T-helper 1 cell (primary cell): ENCODE measurements at places on chromosomes 1 and 21.

DNA sequence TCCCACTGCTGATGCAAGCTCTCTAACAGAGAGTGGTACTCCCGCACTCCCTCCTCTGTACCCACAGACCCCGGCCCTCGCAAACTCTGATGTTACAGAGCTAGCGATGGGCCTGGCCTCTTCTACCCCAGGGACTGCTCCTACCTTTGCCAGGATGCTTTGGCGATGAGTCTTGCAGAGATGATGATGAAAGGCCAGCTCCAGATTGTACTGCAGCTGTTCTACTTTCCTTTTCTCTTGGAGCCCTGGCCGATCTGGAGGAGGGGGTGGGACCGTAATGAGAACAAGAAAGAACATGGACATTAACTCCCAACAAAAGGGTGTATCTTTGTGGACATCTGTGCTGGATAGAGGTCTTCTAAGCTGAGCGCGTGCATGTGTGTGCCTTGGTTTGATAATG lies 6.0 kb upstream of the LINGO4 start:
- DNase-seq = no peak

GRCh38 chr1:114126261-114127095 lies 27.2 kb downstream of the SYT6 start:
- no peak for DNase-seq

- DNase-seq = no peak
These were observed 199.7 kb upstream of the C8B start for GRCh38 chr1:57165546-57165945.

DNA sequence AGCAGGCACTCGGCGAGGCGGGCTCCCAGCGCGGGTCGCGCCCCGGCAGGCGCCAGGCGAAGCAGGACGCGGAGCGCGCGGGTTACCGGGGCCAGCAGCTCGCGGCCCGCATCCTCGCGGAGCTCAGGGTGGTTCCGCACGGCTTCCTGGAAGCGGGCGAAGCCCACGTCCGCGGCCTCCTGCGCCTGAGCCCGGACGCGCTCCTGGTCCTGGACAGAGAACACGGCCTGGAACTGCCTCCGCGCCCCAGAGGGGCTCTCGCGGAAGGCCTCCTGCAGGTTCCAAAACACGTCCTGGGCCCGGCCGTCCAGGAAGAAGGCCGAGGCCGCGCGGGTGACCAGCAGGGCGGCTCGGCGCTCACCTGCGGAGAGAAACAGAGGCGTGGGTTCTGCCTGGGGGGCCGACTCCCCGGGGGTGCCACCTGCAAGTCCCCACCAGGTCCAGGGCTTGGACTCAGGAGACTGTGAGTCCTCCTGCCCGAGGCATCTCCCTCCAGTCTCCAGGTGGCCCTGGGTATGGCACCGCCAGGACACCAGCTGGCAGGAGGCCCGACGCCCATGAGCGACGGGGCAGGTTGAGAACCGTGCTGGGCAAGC lies 11.4 kb downstream of the TTC34 start:
- no peak for DNase-seq

DNA sequence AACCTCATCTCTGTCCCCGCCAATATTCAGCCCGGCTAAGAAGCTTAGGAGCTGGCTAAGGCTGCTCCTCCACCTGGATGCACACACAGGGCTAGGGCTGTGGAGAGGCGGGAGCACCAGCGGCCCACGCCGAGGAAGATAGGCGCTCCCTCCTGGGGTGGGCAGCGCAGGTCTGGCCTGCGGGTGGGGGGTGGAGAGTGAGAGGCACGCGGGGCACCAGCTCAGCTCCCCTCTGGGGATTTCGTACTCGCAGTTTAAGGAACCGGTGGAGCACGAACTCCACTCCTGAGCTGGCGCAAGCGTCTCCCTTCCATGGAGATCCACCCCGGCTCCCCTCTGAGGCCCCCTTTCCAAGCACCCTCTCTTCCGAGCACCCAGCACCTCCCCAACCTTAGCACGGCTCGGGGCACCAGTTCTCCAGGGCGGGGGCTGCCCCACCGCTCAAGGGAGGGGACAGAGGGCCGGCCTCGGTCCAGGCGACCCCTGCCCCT lies 433 bp upstream of the KAZN start:
- no peak for DNase-seq
